HFFc6 (cell line): ENCODE measurements at places on chromosomes 13 and 19. TPM values are rescaled to one million over a fixed set of nuclear protein-coding genes. Genes with fewer than 3 reads are reported as not detected.

The CYP2A7 gene
- total RNA-seq, result not detected in 2 replicates

The CYP4F8 gene
- not detected in 3 replicates for total RNA-seq

DNA sequence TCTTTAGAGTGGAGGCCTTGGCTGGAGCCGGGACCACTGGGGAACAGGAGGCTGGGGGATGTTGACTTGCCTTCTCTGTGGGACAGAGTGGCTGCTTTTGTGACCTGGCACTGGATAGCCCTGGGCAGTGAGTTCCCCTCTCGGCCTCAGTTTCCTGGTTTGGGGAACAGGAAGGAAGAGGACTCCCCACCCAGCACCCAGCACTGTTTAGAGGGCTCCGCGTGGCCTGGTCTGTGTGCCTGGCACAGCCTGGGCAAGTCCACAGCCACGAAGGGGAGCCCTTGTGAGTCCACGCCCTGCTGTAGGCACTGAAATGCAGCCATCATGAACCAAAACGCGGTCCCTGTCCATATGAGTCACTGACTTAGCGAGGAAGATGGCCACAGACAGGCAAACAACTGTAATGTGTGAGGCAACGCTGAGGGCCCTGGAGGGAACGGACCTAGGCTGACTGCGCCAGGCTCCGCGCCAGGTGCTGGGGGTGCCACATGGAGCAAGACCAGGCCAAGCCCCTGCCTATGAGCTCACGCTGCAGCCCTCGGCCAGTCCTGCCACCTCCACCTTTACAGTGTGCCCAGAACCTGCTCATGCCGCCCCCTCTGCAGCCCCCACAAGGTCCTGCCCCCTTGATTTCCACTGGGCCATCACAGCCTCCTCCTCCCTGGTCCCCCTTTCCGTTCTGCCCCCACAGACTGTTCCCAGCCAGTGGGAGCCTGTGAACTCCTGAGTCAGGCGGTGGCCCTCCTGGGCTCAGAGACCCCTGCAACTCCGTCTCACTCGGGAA lies 35.5 kb downstream of the PAK4 start:
- no peaks in the 10 kb centered on the region for H3K36me3 ChIP-seq
- DNase-seq, result no peak
- peaks cover 22% of the 10 kb centered on the region for H3K4me1 ChIP-seq
- H3K27me3 ChIP-seq, result no peaks in the 10 kb centered on the region

The OR4F17 gene
- not detected in 3 replicates for total RNA-seq

DNA sequence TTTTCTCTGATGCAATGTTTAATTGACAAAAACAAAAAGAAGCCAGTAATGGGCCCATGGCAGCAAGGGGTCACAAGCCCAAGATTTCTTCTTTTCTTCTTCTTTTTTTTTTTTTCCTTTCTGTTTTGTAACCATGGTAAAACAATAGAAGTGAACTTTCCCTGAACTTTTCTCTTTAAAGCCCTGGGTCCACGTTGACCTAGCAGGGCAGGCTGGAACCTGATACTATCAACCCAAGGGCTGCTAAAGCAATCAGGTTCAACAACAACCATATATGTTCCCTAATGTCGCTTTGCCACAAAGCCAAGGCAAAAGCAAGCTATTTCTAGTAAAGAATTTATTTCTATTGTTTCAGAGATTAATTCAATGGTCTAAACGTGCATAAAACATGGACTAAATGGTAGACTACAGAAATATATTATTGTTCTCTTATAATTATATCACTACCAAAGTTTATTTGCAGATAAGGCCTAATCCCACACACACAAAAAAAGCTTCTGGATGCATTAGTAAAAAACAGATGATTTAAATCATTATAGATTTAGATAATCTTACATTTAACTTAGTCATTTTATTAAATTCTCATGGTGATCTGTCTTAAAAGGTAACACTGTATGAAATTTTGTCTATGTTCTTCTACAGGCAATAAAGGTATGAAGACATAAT lies 153.9 kb downstream of the DACH1 start:
- DNase-seq, result no peak
- H3K36me3 ChIP-seq, result no peaks in the 10 kb centered on the region
- H3K27me3 ChIP-seq, result no peaks in the 10 kb centered on the region

DNA sequence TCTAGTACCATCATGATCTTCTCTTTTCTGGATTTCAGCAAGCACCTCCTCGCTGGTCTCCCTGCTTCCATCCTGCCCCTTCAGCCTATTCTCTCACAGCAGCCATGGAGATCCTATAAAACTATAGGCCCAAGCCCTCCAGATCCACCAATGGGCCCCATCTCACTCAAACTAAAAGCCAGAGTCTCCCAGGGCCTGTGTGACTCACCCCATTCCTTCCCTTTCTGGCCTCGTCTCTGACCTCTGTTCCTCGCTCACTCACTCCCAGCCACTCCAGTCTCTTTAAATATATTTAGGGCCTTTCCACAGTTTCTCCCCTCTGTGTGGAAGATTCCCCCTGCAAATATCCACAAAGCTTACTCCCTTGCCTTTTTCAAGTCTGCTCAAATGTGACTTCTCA lies 89.7 kb downstream of the HSPH1 start:
- no peaks in the 10 kb centered on the region for H3K36me3 ChIP-seq
- H3K4me3 ChIP-seq, result no peak overlapping the region
- DNase-seq, result peak; percentile 17
- no peak overlapping the region for H3K27ac ChIP-seq
- H3K4me1 ChIP-seq, result peaks cover 28% of the 10 kb centered on the region

The AMER2 gene
- not detected in 3 replicates for total RNA-seq

GRCh38 chr19:43719378-43719868 lies 3.5 kb downstream of the IRGC start:
- H3K36me3 ChIP-seq, result no peaks in the 10 kb centered on the region
- H3K27ac ChIP-seq, result no peak overlapping the region

- no peak for DNase-seq
- H3K36me3 ChIP-seq, result no peaks in the 10 kb centered on the region
Observed at GRCh38 chr19:7469669-7470285, 19.1 kb downstream of the PEX11G start.

The ZNF180 gene
- 5.9 to 7.3 TPM (median 6.6 TPM) in 3 replicates for total RNA-seq

The THSD8 gene
- 8.0 to 30.7 TPM (median 20.4 TPM) in 3 replicates for total RNA-seq

DNA sequence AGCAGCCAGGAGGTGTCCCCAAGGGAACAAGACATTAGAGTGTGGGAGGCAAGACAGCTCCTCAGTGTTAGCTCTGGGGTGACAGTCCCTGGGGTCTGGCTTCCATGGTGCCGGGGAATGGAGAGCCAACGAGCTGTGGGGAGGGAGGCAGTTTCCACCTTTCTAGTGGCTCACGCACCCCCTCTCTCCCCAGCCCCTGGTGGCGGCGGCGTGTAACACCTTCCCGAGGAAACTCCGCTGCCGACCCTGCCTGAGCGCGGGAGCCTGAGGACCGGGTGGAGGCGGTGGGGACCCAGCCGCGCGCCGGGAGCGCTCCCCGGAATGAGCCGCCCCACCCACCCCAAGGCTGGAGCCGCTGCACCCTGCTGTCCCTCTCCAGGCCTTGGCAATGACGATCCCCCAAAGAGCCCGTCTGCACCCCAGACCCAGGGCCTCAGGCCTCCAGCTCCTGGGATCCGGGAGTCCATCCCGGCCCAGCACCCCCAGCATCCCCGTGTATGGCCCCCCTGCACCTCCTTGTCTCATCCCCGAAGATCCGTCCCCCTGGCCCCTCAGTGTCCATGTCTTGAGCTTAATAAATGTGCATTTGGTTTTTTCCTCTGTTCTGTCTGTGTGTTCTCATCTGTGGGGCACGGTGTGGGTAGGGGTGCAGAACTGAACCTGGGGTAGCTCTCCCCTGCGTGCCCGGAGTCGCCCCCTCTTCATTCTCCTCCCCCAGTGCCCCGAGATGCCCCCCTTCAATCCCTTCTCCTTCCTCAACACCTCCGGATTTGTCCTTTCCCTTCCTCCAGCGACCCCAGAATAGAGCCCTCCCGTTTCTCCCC lies 622 bp upstream of the FXYD5 start:
- H3K27ac ChIP-seq, result peak overlapping the region; percentile 96
- no peaks in the 10 kb centered on the region for H3K27me3 ChIP-seq
- H3K36me3 ChIP-seq, result peaks cover 26% of the 10 kb centered on the region
- H3K4me3 ChIP-seq, result peak overlapping the region; percentile 96
- no peak for DNase-seq
- H3K4me1 ChIP-seq, result peaks cover 39% of the 10 kb centered on the region

The LHB gene
- total RNA-seq, result not detected in 3 replicates

GRCh38 chr19:49387936-49388372 lies at the start of gene KASH5:
Gene KASH5 (plus strand): TSS chr19:49388249. CDS start chr19:49390884, 2,635 bp downstream.
- no peaks in the 10 kb centered on the region for H3K36me3 ChIP-seq
- H3K4me3 ChIP-seq, result no peak within 1 kb of the TSS
- peaks cover 6% of the 10 kb centered on the region for H3K4me1 ChIP-seq
- DNase-seq, result no peak
- H3K27ac ChIP-seq, result no peak within 1 kb of the TSS

DNA sequence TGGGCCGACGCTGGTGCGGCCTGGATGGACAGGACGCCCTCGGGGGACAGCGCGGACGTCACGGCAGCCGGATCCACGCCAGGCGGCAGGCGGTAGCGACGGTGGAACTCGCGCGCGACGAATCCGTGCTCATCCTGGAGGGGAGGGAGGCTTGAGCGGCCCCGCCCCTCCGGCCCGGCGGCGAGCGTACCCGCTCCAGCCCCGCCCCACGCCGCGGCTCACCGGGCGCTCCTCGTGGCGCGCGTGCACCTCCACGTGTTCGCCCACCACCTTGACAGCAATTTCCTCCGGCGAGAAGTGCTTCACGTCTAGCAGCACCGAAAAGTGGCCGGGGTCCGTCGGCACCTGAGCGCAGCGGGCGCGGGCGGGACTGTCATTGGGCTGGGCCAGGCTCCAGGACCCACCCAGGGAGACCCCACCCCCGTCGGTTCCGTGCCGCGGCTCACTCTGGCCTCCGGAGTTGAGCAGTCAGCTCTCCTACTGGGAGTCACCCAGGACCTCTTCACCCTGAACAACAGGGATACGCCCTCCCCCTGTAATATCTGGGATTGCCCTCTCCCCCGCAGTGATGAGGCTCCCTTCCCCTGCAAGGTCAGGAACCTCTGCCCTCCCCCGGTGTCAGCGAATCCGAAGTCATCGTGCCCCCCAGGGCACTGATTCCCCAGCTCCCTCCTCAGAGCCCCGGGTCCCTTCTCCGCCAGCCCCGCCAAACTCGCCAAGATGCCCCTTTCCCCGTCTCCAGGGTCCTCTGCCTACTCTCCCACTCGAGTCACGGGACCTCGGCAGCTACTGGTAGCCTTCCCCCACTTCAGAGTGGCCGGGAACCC lies 1.1 kb downstream of the HSPB6 start:
- peaks cover 9% of the 10 kb centered on the region for H3K27me3 ChIP-seq
- peak overlapping the region; percentile 92 for H3K4me3 ChIP-seq
- peaks cover 12% of the 10 kb centered on the region; the same call in 1 of the 2 replicates for H3K36me3 ChIP-seq
- DNase-seq, result peak; percentile 80

The CEACAM20 gene
- not detected in 2 replicates for total RNA-seq

DNA sequence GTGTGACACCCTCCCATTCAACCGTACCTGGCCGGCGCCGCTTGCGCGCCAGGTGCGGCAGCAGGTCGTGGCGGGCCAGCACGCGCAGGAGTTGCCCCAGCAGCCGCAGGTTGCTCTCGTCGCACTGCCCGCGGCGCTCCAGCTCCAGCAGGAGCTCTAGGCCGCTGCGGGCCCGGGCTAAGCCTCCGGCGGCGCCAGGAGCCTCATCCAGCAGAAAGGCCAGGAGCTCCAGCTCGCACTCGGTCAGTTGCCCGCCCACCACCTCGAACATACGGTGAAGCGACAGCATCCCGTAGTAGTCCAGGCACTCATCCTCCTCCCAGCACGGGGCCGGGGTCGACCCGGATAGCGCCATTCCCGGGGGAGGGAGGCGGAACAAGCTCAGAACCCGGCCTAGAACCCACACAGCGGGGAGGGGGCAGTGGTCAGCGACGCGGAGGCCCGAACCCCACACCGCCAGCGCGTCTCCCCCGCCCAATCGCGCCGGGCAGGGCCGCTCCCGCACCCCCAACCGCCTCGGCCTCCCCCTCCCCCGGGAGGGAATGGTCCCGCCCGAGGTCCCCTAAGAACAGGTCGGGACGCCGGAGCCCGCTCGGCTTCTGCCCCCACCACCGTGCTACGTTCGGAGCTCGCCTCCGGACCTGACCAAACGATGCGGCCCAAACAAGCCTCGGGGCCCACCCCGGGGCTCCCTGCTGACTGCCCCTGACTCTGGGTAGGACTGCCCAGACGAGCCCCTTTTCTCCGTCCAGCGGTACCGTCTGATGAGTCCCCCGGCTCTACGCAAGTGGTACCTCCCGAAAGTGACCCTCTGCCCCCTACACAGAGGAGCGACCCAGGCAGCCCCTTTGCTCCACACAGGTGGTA lies 591 bp downstream of the DEDD2 start:
- peak overlapping the region; percentile 100 for H3K27ac ChIP-seq
- peak; percentile 20 for DNase-seq
- peak overlapping the region; percentile 96 for H3K4me3 ChIP-seq
- peaks cover 43% of the 10 kb centered on the region for H3K4me1 ChIP-seq

The SIGLEC8 gene
- not detected in 3 replicates for total RNA-seq

The ZNF284 gene
- total RNA-seq, result 1.6 and 1.9 TPM in 2 replicates

The ZNF723 gene
- total RNA-seq, result not detected in 3 replicates

GRCh38 chr19:22617614-22618320 lies 16.4 kb upstream of the ZNF492 start:
- H3K4me1 ChIP-seq, result no peaks in the 10 kb centered on the region
- no peak overlapping the region for H3K4me3 ChIP-seq
- no peak overlapping the region for H3K27ac ChIP-seq

DNA sequence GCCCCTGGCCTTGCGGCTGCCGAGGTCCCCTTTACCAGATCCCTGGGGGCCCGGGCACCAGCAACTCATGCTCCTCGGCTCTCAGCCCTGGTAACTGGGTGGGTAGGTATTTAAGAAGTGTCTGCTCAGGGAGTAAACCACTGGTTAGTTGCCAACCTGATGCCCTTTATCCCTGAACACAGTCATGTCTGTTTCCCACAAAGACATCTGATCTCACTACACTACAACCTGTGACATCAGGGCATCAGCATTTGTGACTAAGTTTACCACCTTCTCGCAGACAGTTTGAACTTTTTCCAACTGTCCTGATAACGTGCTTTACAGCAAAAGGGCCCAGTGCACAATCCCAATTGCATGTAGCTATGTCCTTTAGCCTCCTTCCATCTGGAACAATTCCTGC lies 22.0 kb downstream of the GGACT start:
- peaks cover 20% of the 10 kb centered on the region for H3K27me3 ChIP-seq
- H3K36me3 ChIP-seq, result no peaks in the 10 kb centered on the region
- no peaks in the 10 kb centered on the region for H3K4me1 ChIP-seq

The CLIP3 gene
- 62.2 to 79.9 TPM (median 79.5 TPM) in 3 replicates for total RNA-seq
